Esophagus muscularis mucosa (tissue), 4 donors: ENCODE measurements at places on chromosomes 2 and 18. TPM values are rescaled to one million over a fixed set of nuclear protein-coding genes. Genes with fewer than 3 reads are reported as not detected.

DNA sequence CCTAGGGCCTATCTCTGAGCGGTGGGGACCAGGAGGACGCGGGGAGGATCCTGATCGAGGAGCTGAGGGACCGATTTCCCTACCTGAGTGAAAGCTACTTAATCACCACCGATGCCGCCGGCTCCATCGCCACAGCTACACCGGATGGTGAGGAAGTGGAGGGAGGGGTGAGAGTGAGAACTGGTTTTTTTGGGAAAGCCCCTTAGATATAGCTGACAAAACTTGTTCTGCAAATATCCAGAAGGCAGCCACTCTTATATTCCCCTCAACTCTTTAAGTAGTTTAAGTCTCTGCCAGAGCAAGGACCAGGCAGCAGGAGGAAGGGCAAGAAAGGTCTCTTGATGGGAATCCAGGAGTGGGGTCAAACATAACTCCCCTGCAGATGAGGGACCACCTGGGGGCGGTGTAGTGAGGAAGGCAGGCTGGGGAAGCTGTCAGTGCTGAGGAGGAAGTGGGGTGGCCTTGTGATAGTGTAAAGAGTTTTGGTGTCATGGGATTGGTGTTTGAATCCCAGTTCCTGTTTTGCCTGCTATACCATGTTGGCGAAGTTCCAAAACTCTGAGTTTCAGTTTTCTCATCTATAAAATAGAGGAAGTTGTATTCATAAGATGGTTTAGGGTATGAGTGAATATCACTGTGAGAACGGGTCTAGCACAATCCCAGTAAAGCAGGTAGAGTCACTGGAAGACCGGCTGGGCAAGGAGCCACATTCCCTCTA lies 3.4 kb downstream of the NAGK start:
- peaks cover 38% of the 10 kb centered on the region for H3K4me1 ChIP-seq
- no peaks in the 10 kb centered on the region for H3K27me3 ChIP-seq
- peaks cover 34% of the 10 kb centered on the region for H3K36me3 ChIP-seq
- no peak overlapping the region for H3K4me3 ChIP-seq

Gene HAAO
- 4.7 TPM for total RNA-seq

Gene MOGAT1
- total RNA-seq, result not detected

- H3K27me3 ChIP-seq, result no peaks in the 10 kb centered on the region
- no peaks in the 10 kb centered on the region for H3K4me1 ChIP-seq
- no peak for DNase-seq
- no peak overlapping the region for H3K4me3 ChIP-seq
Observed at GRCh38 chr18:58638441-58638840, 9.6 kb upstream of the ALPK2 start.

- no peaks in the 10 kb centered on the region for H3K4me1 ChIP-seq
- peak; percentile 88 for DNase-seq
- no peak overlapping the region for H3K4me3 ChIP-seq
- no peaks in the 10 kb centered on the region for H3K27me3 ChIP-seq
- no peak overlapping the region for H3K27ac ChIP-seq
- H3K36me3 ChIP-seq, result no peaks in the 10 kb centered on the region
Observed at GRCh38 chr2:232405943-232406510, 617 bp upstream of the ALPG start.

DNA sequence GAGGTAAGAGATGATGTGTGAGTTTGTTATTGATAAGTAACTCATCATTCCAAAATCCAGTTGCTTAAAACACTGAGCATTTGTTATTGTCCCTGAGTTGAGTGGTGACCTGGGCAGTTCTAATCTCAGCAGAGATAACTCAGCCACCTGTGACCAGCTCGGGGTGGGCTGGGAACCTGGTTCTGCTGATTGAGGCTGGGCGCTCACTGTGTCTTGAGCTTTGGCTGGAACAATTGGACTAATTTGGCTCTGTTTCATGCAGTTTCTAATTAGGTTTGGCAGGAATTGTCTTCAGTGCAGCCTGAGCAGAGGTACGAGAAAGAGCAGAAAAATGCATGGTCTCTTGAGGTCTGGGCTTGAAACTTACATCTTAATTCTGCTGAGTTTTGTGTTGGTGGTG lies 144.7 kb downstream of the RNF144A start:
- no peak overlapping the region for H3K27ac ChIP-seq
- H3K4me3 ChIP-seq, result no peak overlapping the region
- H3K36me3 ChIP-seq, result no peaks in the 10 kb centered on the region
- no peaks in the 10 kb centered on the region for H3K27me3 ChIP-seq
- DNase-seq, result peak; percentile 45

GRCh38 chr18:33440060-33441043 lies at the start of gene CCDC178:
Gene CCDC178, minus strand, starts transcription at chr18:33440721. Its CDS starts 28,633 bp downstream, at chr18:33412088.
- H3K36me3 ChIP-seq, result no peaks in the 10 kb centered on the region
- no peaks in the 10 kb centered on the region for H3K4me1 ChIP-seq
- no peaks in the 10 kb centered on the region for H3K27me3 ChIP-seq
- H3K4me3 ChIP-seq, result peak within 1 kb of the TSS; percentile 60

- DNase-seq, result no peak
- H3K4me3 ChIP-seq, result no peak overlapping the region
- no peaks in the 10 kb centered on the region for H3K4me1 ChIP-seq
- H3K27ac ChIP-seq, result no peak overlapping the region
- H3K36me3 ChIP-seq, result no peaks in the 10 kb centered on the region
Observed at GRCh38 chr18:11110509-11110908, 38.9 kb downstream of the PIEZO2 start.

GRCh38 chr2:101265893-101266499 lies 13.3 kb downstream of the CNOT11 start:
- H3K27ac ChIP-seq, result no peak overlapping the region
- H3K36me3 ChIP-seq, result peaks cover 56% of the 10 kb centered on the region
- H3K4me1 ChIP-seq, result no peaks in the 10 kb centered on the region
- no peak overlapping the region for H3K4me3 ChIP-seq
- H3K27me3 ChIP-seq, result no peaks in the 10 kb centered on the region

Gene TP53I3
- total RNA-seq, result 11.3 TPM

Gene SIX3
- 0.17 TPM for total RNA-seq

DNA sequence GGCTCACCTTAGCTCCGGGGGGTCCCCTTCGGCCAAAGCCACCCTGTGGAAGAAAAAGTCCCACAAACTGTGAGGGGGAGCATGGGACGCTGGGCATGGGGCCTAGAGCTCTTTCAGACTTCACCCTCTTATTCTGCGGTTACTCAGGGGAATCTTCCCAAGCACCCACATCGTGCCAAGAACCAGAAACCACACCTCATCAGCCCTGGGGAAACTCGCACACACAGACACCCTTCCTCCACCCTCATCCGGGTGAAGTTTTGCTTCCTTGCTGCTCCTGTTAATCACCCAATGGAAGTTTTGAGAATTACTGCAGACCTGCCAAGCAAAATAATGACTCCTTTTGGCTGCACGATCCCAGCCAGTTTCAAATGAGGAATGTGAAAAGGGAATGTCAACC lies 59.1 kb downstream of the COL6A3 start:
- peak overlapping the region; percentile 73 for H3K27ac ChIP-seq
- no peak overlapping the region for H3K4me3 ChIP-seq

- no peaks in the 10 kb centered on the region for H3K36me3 ChIP-seq
- no peak overlapping the region for H3K27ac ChIP-seq
- no peak overlapping the region for H3K4me3 ChIP-seq
- H3K27me3 ChIP-seq, result peaks cover 14% of the 10 kb centered on the region
Observed at GRCh38 chr2:240329778-240330177, 105.7 kb upstream of the GPC1 start.

DNA sequence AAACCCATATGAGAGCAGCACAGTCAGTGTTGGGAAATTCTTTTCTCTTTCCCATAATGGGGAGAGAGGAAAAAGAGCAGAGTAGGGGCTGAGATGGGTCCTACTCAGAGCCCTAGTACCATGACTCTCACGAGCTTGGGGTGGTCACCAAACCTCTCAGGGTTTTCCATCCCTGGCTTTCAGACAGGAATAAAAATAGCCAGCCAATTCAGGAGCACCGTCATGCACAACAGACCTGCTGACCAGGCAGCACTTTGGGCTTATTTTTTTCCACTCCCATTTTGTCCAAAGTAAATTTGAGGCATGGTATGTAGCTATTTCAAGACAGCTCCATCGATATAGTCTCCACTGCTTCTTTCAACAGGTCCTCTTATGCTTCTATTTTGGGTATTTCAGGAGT lies 86.4 kb downstream of the TGFA start:
- no peaks in the 10 kb centered on the region for H3K27me3 ChIP-seq
- H3K4me3 ChIP-seq, result no peak overlapping the region
- H3K36me3 ChIP-seq, result no peaks in the 10 kb centered on the region
- no peaks in the 10 kb centered on the region for H3K4me1 ChIP-seq
- H3K27ac ChIP-seq, result no peak overlapping the region

GRCh38 chr2:222842491-222843174 lies 18.2 kb upstream of the ACSL3 start:
- H3K4me3 ChIP-seq, result no peak overlapping the region
- no peaks in the 10 kb centered on the region for H3K36me3 ChIP-seq
- DNase-seq, result no peak
- no peaks in the 10 kb centered on the region for H3K4me1 ChIP-seq
- H3K27me3 ChIP-seq, result no peaks in the 10 kb centered on the region

DNA sequence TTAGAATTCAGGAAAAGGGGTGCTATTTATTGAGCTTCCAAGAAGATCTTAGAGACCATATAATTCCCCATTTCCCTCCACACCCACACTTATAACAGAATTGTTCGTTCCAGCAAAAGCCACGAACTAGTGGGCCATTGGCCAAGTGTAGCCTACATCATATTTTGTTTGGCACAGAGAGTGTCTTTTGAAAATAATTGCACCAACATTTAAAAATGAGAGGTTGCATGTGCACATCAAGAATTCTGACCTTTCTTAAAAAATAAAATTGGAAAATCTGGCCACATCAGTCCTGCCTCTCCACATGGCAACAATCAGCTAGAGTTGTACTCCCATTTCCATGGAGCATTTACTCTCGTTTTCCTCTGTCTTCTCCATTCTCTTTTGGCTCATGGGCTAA lies 655.5 kb upstream of the FANCL start:
- H3K27ac ChIP-seq, result no peak overlapping the region
- H3K4me3 ChIP-seq, result no peak overlapping the region
- DNase-seq, result no peak
- no peaks in the 10 kb centered on the region for H3K27me3 ChIP-seq
- no peaks in the 10 kb centered on the region for H3K4me1 ChIP-seq
- no peaks in the 10 kb centered on the region for H3K36me3 ChIP-seq

Gene ECEL1
- not detected for total RNA-seq

GRCh38 chr2:44836174-44836573 lies 105.3 kb upstream of the SIX3 start:
- no peaks in the 10 kb centered on the region for H3K36me3 ChIP-seq
- no peaks in the 10 kb centered on the region for H3K27me3 ChIP-seq
- H3K4me3 ChIP-seq, result no peak overlapping the region
- H3K4me1 ChIP-seq, result no peaks in the 10 kb centered on the region

DNA sequence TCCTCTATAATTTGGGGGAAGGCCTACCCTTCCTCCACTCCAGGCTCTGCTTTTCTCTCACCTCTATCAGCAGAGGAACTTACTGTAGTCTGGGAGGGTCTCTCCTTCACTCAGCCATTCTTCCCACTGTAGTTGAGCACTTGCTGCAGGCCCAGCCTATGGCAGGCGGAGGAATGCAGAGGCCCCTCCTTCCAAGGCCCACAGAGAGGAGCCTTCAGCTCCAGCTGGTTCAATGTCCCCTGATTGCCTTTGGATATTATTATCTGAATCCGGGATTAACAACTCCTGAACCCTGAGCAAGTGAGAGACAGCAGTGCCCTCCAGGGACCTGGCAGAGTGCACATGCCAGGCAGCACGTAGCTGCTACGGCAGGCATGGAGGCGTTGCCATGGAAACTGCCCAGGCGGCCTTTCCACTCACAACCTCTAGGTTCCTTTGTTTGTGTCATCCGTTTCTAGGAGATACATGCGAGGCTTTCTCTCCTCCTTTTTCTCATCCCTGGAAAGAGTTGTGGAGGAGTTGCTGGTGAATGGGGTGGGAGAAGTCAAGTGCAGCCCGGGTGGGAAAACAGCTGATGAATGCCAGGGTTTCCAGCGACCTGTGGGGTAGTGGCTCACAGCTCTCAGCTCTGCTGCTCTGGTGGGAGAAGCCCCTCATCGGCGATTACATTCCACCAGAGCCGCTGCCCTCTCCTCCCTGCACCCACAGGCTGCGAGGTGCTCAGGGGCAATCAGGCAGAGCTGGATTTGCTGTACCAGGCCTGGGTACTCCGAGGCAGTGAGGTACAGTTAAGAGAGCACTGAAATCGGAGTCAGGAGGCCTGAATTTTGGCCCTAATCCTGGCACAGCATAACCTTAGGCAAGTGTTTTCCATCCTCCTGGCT lies 55.3 kb upstream of the HK2 start:
- no peaks in the 10 kb centered on the region for H3K36me3 ChIP-seq
- no peaks in the 10 kb centered on the region for H3K27me3 ChIP-seq
- H3K4me3 ChIP-seq, result no peak overlapping the region

GRCh38 chr18:76052227-76052595 lies 442.8 kb downstream of the ZNF516 start:
- DNase-seq, result peak; percentile 79
- H3K4me3 ChIP-seq, result no peak overlapping the region
- H3K27ac ChIP-seq, result no peak overlapping the region
- H3K27me3 ChIP-seq, result no peaks in the 10 kb centered on the region
- H3K4me1 ChIP-seq, result peaks cover 3% of the 10 kb centered on the region
- no peaks in the 10 kb centered on the region for H3K36me3 ChIP-seq

DNA sequence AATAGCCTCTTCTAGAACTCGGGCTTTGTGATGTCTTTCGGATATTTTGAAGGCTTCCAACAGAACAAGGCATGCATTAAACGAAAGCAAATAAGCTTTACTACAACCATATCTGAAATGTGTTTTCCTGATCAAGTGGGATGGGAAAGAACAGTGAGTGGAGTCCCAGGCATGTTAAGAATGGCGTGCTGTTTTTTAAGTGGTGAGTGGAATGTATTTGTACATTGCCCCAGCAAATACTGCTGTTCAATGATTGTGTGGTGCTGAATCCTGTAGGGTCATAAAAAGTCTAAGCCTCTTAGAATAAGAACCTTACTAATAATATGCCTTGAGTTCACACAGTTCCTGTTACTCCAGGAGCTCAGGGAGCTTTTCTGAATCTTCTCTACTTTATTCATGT lies 52.5 kb downstream of the POMC start:
- no peak for DNase-seq
- H3K27me3 ChIP-seq, result no peaks in the 10 kb centered on the region
- no peaks in the 10 kb centered on the region for H3K4me1 ChIP-seq
- no peak overlapping the region for H3K4me3 ChIP-seq
- no peak overlapping the region for H3K27ac ChIP-seq
- no peaks in the 10 kb centered on the region for H3K36me3 ChIP-seq

Gene TMEM247
- total RNA-seq, result not detected

Gene NYAP2
- total RNA-seq, result 0.17 TPM

- H3K4me1 ChIP-seq, result no peaks in the 10 kb centered on the region
- H3K36me3 ChIP-seq, result no peaks in the 10 kb centered on the region
- H3K27me3 ChIP-seq, result no peaks in the 10 kb centered on the region
- no peak overlapping the region for H3K27ac ChIP-seq
- no peak for DNase-seq
- H3K4me3 ChIP-seq, result no peak overlapping the region
Observed at GRCh38 chr2:181578829-181579228, 78.1 kb downstream of the CERKL start.

Gene SLC4A3
- total RNA-seq, result 20.0 TPM

GRCh38 chr18:42977982-42978637 lies 137.4 kb downstream of the RIT2 start:
- H3K4me3 ChIP-seq, result no peak overlapping the region
- no peak for DNase-seq
- no peaks in the 10 kb centered on the region for H3K27me3 ChIP-seq
- H3K4me1 ChIP-seq, result no peaks in the 10 kb centered on the region

GRCh38 chr2:148617219-148617618 lies 27.3 kb upstream of the EPC2 start:
- H3K4me3 ChIP-seq, result no peak overlapping the region
- DNase-seq, result no peak
- no peaks in the 10 kb centered on the region for H3K36me3 ChIP-seq
- H3K27ac ChIP-seq, result no peak overlapping the region

GRCh38 chr2:42317945-42318344 lies 43.1 kb downstream of the COX7A2L start:
- H3K4me1 ChIP-seq, result no peaks in the 10 kb centered on the region
- peaks cover 6% of the 10 kb centered on the region for H3K36me3 ChIP-seq
- no peak for DNase-seq
- no peak overlapping the region for H3K4me3 ChIP-seq

Gene CCDC141
- 4.6 TPM for total RNA-seq
